ENCODE measurements at places on chromosomes 4 and X.

DNA sequence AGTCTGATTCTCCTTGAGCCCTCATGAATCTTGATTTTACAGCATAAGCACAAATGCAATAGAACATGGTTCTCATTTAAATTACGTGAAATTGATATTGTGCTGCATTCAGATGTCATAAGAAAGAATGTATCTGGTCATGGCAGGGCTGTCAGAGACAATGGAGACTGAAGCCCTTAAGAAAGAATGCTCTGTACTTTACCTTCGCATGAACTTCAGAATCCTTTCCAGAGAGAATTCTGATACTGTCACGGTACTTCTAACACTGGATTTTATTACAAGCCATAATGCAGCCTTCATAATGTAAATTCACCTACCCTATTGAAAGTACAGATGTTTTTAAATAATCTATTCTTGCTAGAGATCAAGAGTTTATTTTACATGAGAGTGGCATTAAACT lies 677.9 kb upstream of the ADGRL3 start:
- no peak for DNase-seq

DNA sequence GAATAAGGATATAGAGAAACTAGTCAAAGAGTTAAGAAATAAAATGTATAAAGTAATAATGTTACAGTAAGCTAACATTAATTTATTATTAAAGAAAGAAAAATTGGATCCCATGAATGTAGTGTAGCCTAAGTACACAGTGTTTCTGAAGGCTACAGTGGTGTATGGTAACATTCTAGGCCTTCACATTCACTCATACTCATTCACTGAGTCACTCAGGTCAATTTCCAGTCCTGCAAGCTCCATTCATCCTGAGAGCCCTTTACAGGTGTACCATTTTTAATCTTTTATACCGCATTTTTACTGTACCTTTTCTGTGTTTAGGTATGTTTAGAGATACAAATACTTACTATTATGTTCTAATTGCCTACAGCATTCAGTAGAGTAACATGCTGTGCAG lies 120.6 kb upstream of the AGA start:
- no peak for DNase-seq

- DNase-seq: no peak
Observed at GRCh38 chr4:181796502-181796901, 446.7 kb upstream of the TENM3 start.

- DNase-seq: no peak
Observed at GRCh38 chr4:17690898-17691297, 76.5 kb downstream of the MED28 start.

DNA sequence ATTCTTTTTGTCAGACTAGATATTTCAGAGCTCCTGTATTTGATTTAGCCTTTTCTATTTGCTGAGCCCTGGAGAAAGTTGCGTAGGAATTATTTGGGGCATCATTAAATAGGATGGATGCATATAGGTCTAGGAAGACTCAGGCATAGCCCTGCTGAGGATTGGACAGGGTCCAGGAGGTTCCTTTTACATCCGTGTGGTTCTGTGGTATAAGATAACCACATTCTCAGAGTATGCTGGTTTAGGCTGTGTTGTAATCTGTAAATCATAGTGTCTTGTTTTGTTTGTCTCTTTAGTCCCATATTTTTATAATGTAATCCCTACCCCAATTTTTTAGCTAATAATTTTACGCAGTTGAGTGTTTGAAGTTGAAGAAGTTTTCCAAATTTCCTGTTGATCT lies 513.7 kb downstream of the RPA4 start:
- DNase-seq: no peak

All from coronary artery (tissue), 2 donors.